SHP77 (cell line): ENCODE measurements at places on chromosomes 4 and X.

- DNase-seq, result peak; percentile 8
These were observed 161.9 kb downstream of the PHF8 start for GRCh38 chrX:53882331-53882730.

GRCh38 chrX:54288968-54289367, 68.9 kb downstream of the WNK3 start:
- no peak for DNase-seq

DNA sequence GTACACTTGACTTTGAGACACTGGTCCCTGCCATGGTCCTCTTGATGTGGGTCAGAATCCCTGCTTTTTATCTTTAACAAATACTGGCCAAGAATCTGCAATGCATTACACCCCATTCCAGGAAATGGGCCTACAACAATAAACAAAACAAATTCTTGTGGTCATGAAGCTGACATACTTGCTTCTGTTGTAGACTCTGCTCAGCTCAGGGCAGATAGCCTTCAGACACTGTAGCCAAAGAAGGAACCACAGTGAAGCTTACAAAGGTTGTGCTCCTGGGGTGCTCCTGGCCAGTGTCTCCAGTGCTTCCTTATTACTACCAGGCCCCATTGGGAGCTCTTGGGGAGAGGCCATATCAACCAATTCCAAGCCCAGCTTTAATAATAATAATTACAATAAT, 21.8 kb downstream of the KIAA1210 start:
- no peak for DNase-seq

- no peak for DNase-seq
These were observed 584 bp downstream of the TMEM271 start for GRCh38 chr4:575281-576141.

GRCh38 chr4:7362862-7363430, 71.8 kb downstream of the PSAPL1 start:
- no peak for DNase-seq

DNA sequence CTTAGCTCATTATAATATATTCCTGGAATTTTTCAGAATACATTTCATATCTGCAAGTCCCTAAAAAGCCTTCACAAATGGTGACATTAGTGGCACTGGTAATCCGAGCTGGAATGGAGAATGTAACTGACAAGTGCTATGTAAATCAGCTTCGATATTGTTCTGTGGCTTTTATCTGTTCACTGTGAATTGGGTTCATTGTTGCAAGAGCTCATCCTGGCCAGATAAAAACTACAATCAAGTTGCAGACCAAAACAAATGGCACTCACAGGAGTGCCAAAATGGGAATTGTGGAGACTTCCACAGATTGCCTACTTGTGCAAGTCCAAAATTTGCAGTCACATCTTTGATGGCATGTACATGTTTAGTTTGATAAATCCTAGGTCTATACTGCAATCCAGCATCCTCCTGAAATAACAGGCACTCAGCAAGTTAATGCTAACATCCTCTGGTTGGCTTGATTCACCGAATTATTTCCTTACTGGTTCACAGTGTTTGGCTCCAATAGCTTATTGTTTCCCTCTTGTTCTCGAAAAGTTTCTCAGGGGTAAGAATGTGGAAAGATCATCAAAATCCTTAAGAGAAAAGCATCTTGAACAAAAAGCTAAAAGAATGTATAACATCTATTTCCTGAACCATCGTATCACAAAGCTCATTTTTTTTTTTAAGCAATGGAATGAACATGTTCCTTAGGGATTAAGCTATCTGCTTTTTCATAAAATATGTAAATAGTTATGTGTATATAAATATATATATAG, 904.9 kb downstream of the CENPC start:
- DNase-seq, result no peak

- DNase-seq, result no peak
These were observed 223.0 kb upstream of the EPHA5 start for GRCh38 chr4:65893271-65893670.

DNA sequence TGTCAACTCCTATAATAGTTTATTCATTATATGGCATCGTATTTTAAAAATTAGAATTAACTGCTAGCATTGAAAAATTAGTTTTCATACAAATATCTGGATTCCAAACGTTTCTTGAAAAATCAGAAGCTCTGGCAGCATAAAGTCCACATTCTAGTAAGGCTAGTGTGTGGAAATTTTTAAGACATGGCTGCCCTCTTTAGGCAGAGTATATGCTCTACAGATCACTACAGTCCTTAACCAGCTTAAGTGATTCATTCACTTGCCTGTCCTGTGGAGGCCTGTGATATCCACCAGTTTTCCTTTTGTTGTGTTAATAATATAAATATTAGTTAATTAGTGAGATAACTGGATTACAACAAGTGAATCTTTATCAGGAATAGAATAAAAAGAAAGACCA, 287.2 kb downstream of the OPHN1 start:
- peak; percentile 2 for DNase-seq
